ENCODE measurements at places on chromosomes 1 and 21.
A peak's percentile ranks its signal among the peaks of the same experiment; 100 is the strongest.

GRCh38 chr1:119729044-119729443 lies 17.3 kb downstream of the PHGDH start:
- DNase-seq: no peak

GRCh38 chr1:84849357-84849975 lies 43.5 kb downstream of the LPAR3 start:
- no peak for DNase-seq

- DNase-seq: no peak
These were observed 545.1 kb upstream of the NR5A2 start for GRCh38 chr1:199482426-199482825.

DNA sequence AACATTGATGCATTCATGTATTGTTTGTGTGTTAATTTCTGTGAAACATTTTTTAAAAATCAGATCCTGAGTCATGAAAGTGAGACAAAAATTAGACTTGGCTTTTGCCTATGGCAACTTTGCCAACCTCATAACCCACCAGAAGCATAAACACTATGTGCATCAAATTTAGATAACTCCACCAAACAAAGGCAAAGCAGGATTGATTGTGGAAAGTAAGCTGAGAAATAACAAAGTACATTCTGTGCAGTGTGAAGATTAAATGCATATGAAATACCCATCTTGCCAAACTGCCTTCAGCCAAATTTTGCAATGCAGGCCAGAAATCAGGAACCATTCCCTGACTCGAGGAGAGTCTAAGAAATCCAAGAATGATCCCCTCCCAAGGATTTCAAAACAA lies 493.4 kb downstream of the AJAP1 start:
- no peak for DNase-seq

- DNase-seq: peak; percentile 32
These were observed 331.2 kb downstream of the KIF26B start for GRCh38 chr1:245485996-245486395.

Measured in NB4 (cell line).